ENCODE measurements at places on chromosomes 12 and 14. TPM values are rescaled to one million over a fixed set of nuclear protein-coding genes. Genes with fewer than 3 reads are reported as not detected.

The C14orf180 gene
- total RNA-seq, result not detected

The LRTM2 gene
- not detected for total RNA-seq

The GPRC5A gene
- 15.1 TPM for total RNA-seq

The FAM90A1 gene
- total RNA-seq, result 0.11 TPM

The IL23A gene
- total RNA-seq, result not detected

The SRRM4 gene
- total RNA-seq, result not detected

The WSCD2 gene
- total RNA-seq, result not detected

The BCL7A gene
- 7.7 TPM for total RNA-seq

The PPP4R4 gene
- total RNA-seq, result not detected

The TMPRSS12 gene
- total RNA-seq, result not detected

The RFC5 gene
- 28.2 TPM for total RNA-seq

The KRT7 gene
- 288 TPM for total RNA-seq

The CACNA1C gene
- total RNA-seq, result not detected

The CYP46A1 gene
- total RNA-seq, result under 0.01 TPM

The CTSG gene
- not detected for total RNA-seq

The SIX6 gene
- not detected for total RNA-seq

The GYS2 gene
- total RNA-seq, result not detected

The LRP1-AS gene
- not detected for total RNA-seq

The ZC3H10 gene
- total RNA-seq, result 7.0 TPM

The ALDH1L2 gene
- 2.5 TPM for total RNA-seq

The SLC22A17 gene
- 5.7 TPM for total RNA-seq

The RNU4-1 gene
- total RNA-seq, result not detected

The DDX11 gene
- total RNA-seq, result 18.9 TPM

The MIP gene
- 0.07 TPM for total RNA-seq

The MAP4K5 gene
- 45.3 TPM for total RNA-seq

The LPAR5 gene
- total RNA-seq, result 0.04 TPM

The FOXG1 gene
- total RNA-seq, result 0.26 TPM

The DBX2 gene
- total RNA-seq, result not detected

The WNT1 gene
- not detected for total RNA-seq

The VRTN gene
- total RNA-seq, result not detected

The PTPRB gene
- total RNA-seq, result 98.7 TPM

The ARF3 gene
- 56.2 TPM for total RNA-seq

The HCAR3 gene
- not detected for total RNA-seq

The TRPV4 gene
- 0.92 TPM for total RNA-seq

The KITLG gene
- 23.4 TPM for total RNA-seq

The IL31 gene
- total RNA-seq, result not detected

The AKAP6 gene
- total RNA-seq, result 0.26 TPM

The CS gene
- 151 TPM for total RNA-seq

The OAS3 gene
- 8.4 TPM for total RNA-seq

The USP44 gene
- total RNA-seq, result 1.1 TPM

The PLEKHD1 gene
- under 0.01 TPM for total RNA-seq

The TMEM229B gene
- total RNA-seq, result 0.07 TPM

The KRT2 gene
- not detected for total RNA-seq

The PTPN6 gene
- 0.13 TPM for total RNA-seq

The CYP27B1 gene
- 0.35 TPM for total RNA-seq

The INTS13 gene
- 55.3 TPM for total RNA-seq

The TC2N gene
- not detected for total RNA-seq

The BMAL2 gene
- 65.4 TPM for total RNA-seq

The RNU7-1 gene
- not detected for total RNA-seq

The SLC39A9 gene
- total RNA-seq, result 129 TPM

The SDR9C7 gene
- total RNA-seq, result not detected

The SERPINA9 gene
- total RNA-seq, result not detected
